HT1080 (cell line): ENCODE measurements at places on chromosomes 2 and 18. TPM values are rescaled to one million over a fixed set of nuclear protein-coding genes. Genes with fewer than 3 reads are reported as not detected.

CNDP1 gene
- 0.23 TPM in 1 of 2 replicates, not detected in the other for total RNA-seq

DTNA gene
- 10.6 and 15.8 TPM in 2 replicates for total RNA-seq

ARHGAP15 gene
- 0.13 TPM in 1 of 2 replicates, not detected in the other for total RNA-seq

IFIH1 gene
- 2.4 and 3.3 TPM in 2 replicates for total RNA-seq

- DNase-seq = no peak
Measured at GRCh38 chr18:10995550-10995949, 153.8 kb downstream of the PIEZO2 start.

- no peak for DNase-seq
Measured at GRCh38 chr2:168744844-168745243, 57.6 kb upstream of the NOSTRIN start.

- no peak for DNase-seq
Measured at GRCh38 chr2:190713471-190713870, 64.6 kb downstream of the NAB1 start.

DNA sequence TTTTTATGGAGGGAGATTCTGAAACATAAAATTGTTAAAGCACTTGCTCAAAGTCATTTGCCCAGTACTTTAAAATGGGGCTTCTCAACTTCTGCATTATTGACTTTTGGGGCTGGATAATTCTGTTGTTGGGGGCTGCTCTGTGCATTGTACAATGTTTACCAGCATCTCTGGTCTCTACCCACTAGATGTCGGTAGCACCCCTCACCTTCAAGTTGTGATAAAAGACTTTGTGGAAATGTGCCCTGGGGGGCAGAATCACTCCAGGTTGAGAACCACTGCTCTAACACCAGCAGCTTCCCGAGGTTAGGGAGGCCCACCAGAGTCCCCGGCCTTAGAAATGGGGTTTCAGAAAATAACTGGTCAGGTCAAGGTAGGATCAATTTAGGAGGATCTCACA, 26.8 kb upstream of the CUL3 start:
- no peak for DNase-seq

DNA sequence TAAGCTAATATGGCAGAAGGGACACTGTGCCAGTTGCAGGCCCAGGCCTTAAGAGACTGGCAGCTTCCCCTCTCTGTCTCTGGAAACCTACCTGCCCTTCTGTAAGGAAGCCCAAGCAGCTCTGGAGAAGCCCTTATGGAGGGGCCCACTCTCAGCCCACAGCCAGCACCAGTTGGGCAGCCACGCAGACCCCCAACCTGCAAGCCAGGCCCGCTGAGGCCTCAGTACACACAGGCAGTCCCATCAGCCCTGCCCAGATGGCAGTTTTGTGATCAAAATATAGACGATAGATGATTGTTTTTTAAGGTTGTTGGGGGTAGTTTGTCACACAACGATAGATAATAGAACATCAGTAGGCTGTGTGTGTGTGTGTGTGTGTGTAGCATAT, 36.8 kb upstream of the ALPP start:
- DNase-seq = no peak

DNA sequence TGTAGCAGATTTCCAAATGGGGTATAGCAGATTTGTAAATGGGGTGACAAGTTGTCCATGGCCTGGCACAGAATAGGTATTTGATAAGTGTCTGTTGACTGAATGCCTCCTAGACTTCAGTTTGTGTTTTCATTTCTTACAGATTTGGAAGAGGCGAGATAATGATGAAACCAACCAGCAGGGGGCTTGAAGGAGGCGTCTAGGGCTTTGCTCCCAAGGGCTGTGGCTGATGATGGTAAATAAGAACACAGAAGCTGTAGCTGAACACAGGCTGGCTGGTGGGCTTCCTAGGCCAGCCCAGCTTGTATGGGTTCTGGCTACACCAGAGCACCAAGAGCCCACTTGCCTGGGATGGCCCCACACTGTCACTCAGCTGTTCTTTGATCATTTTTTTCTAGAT, 19.4 kb downstream of the SFTPB start:
- peak; percentile 28 for DNase-seq

GRCh38 chr2:42965196-42965595, 172.8 kb upstream of the HAAO start:
- no peak for DNase-seq

- DNase-seq = no peak
Measured at GRCh38 chr2:228561816-228562215, 380.3 kb upstream of the SPHKAP start.

DNA sequence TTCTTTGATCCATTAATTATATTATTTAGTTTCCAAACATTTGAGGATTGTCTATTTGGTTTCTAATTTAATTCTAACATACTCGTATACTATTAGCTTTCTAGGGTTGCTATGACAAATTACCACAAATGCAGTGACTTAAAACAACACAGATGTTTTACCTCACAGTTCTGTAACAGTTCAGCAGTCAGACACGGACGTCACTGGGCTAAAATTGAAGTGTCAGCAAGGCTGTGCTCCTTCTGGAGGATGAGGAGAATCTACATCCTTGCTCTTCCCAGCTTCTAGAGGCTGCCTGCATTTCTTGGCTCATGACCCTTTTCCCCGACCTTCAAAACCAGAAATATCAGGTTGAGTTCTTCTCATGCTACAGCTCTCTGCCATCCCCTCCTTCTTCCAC, 117.6 kb downstream of the TFCP2L1 start:
- DNase-seq = no peak

GRCh38 chr2:63034526-63034925, 16.1 kb upstream of the OTX1 start:
- DNase-seq = no peak

- no peak for DNase-seq
Measured at GRCh38 chr2:133734716-133735495, 166.6 kb upstream of the NCKAP5 start.

- DNase-seq = no peak
Measured at GRCh38 chr2:72625366-72625765, 200.5 kb downstream of the EXOC6B start.

DNA sequence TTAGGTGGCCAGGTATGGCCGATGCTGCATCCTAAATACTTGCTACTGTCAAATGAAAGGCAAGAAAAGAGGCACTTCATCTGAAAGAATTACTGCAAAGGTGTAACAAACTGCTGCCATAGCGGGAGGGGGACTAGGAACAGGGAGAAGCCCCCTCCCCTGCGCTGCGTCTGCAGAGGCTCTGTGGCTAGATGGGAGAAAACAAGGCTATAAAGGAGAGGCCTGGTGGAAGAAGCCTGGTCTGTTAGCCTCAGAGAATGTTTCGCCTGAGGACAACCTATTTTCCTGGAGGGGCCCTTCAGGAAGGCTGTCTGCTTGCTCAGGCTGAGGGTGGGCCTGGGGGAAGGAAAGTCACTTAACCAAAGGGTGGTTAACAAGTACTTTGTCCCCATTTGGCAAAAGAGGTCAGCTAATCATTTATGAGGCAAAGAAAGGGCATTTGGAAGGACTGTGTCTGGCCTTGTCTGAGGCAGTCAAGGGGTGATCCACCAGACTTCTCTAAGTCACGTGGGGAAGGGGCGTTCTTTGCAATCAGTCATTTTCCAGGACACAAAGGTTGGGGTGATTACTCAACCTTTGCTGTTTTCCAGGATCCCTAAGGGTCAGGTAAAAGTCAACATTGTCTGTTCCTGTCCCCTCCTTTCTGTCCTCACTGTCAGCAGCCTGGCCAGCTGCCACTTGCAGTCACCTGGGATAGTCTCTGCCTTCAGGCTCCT, 103.0 kb upstream of the TMEM200C start:
- DNase-seq = no peak

DNA sequence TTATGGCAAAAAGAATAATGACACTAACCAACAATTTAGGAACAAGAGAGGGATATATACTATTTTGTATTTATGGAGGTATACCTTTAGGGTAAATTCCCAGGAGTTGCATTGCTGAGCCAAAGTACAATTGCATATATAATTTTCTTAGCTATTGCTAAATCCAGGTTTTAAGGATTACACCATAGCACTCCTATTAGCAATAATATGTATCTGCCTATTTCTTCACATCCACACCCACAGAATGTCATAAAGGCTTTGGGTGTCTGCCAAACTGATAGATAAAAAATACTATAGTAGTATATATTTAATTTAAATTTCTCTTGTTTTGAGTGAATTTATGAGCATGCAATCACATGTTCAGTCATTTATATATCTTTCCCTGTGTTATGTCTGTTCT, 11.5 kb upstream of the SERPINB13 start:
- no peak for DNase-seq

DNA sequence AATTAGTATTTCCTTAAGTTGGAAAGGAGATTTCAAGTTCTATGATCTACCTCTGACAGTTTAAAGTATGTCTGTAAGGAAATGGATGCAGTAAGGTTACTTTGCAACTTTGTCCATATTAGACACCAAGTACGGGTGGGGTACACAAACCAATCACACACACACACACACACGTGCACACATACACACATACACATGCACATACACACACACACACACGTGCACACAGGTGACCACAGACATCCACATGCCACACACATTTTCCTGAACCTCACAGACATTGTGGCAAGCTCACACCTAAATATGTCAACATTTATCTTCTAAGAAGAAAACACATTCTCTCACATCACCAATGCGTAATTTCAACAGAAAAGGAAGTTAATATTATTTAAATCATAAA, 165.9 kb downstream of the MYT1L start:
- DNase-seq = no peak

DNA sequence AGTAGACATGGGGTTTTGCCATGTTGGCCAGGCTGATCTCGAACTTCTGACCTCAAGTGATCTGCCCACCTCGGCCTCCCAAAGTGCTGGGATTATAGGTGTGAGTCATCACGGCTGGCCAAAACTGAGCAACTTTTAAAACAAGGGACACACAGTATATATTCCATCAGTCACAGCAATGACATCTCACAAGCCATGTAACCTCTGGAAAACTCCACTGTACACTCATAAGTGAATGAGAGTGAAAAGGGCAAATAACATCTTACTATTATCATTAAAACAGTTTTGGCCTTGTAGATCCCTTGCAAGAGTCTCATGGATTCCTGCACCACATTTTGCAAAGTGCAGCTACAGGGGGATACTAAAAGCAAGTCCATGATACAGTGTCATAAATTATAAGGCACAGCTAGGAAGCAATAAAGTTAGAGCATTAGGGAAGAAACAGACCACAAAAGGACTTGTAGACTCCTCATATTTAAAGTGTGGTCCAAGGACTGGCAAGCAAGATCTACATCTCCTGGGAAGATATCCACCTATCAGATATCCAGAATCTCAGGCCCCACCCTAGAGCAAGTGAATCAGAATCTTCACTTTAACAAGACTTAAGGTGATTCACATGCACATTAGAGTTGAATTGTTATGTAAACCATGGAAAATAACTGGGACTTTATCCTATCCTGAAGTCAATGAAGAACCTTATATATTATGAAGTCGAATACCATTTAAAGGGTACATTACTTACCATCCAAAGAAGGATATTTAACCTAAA, 5.7 kb downstream of the SMC6 start:
- peak; percentile 62 for DNase-seq

DNA sequence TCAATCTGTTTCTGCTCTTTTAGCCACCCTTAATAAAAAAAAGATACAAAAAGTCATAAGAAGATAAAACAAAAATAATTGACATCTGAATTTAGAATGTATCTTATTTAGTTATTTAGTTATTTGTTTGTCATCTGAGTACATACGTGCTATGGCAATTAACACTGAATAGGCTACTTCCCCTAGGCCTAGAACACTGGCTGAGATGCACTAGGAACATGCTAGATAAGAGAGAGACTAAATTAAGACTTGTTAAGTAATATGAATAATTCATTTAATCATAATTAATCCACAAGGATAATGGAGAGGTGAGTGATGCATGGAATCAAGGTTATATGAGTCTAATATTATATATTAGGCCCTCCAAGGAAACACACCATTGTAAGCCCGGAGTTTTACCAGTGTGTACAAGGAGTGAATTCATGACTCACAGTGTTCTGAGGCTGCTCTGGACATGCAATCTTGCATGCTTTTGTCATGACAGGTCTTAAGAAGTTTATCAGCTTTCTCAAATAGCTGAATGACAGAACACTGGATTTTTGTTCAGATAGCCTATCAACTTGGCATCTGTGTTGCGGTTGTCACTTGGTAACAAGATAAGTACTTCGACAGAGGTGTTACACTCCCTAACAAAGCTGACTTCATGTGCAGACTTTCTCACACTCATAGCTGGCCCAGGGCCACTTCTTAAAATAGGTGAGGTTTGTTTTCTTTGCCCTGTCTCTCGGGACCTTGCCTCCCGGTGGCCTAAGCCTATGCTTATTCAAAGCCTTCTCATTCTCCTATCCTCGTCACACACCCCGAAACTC, 5.0 kb upstream of the SERPINB2 start:
- peak; percentile 97 for DNase-seq

- no peak for DNase-seq
Measured at GRCh38 chr2:21657445-21657844, 533.7 kb downstream of the TDRD15 start.

DNA sequence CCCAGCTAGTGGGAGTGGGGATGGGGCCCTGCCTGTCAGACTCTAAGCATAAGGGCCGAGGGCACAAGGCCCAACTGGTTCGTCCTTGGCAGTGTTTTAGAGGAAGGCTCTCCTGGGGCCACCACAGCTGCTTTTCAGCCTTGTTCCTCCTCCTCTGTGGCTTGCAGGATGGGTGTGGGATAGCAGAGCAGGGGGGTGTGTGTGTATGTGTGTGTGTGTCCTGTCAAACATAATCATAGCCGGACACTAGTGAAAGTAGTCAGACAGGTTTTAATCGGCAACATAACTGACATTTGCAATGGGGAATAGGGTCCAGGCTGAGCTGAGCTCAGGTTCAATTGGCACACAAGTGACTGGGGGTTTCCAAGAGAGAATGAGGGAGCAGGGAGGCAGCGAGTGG, 114.2 kb downstream of the SEPTIN10 start:
- DNase-seq = no peak

DNA sequence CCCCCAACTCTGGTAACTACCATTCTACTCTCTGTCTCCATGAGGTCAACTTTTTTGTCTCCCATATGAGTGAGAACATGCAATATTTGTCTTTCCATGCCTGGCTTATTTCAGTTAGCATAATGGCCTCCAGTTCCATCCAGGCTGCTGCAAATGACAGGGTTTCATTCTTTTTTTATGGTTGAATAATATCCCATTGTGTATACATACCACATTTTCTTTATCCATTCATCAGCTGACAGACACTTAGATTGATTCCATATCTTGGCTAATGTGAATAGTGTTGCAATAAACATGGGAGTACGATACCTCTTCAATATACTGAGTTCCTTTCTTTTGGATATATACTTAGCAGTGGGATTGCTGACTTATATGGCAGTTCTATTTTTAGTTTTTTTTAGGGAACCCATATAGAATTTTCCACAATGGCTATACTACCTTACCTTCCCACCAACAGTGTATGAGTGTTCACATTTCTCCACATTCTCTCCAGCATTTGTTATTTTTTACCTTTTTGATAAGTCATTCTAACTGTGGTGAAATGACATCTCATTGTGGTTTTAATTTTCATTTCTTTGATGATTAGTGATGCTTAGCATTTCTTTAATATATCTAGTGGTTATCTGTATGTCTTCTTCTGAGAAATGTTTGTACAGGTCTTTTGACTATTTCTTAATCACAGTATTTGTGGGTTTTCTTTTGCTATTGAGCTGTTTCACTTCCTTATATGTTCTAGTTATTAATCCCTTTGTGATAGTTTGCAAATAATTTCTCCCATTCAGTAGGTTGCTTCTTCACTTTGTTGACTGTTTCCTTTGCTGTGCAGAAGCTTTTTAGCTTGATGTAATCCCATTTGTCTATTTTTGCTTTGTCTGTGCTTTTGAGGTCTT, 112.2 kb downstream of the SRBD1 start:
- DNase-seq = no peak
